ENCODE measurements at places on chromosomes 12 and 14.

DNA sequence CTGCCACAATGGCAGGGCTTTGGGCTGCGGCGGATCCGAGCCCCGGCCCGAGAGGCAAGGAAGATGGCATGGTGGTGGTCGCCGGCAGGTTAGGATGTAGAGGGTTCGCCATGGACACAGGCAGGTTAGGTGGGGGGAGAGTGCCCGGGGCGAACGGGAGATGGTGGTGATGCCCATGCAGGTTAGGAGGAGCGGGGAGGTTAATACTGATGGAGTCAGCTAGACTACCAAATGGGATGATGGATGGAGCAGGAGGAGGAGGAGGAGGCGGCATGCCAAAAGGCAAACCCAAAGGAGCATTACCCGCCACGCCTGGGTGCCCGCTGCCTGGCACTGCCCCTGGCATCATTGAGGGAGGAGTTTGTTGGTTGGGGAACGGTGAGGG is 6.2 kb downstream of the MYL6 start:
- DNase-seq = no peak

GRCh38 chr12:42704810-42705401 is 115.4 kb upstream of the PRICKLE1 start:
- DNase-seq = no peak

DNA sequence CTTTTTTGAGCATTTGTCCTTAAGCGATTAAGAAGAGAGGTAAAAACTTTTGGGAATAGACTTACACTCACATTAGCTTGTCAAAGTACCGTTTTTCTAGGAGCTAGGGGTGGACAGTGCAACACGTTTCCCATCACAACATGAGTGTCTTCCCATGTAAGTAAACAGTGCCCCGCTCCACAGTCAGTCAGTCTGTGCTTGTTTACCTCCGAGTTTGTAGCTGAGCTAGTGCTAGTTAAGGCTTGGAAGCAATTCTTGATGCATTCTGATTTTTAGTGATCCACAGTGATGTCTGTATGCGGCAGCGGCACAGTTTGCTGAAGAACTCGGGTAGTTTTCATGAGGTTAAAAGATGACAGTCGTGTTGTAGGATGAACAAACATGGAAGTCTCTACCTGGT is 941 bp downstream of the ZDHHC17 start:
- no peak for DNase-seq

- DNase-seq = no peak
Measured at GRCh38 chr12:111503116-111503515, 96.0 kb downstream of the ATXN2 start.

DNA sequence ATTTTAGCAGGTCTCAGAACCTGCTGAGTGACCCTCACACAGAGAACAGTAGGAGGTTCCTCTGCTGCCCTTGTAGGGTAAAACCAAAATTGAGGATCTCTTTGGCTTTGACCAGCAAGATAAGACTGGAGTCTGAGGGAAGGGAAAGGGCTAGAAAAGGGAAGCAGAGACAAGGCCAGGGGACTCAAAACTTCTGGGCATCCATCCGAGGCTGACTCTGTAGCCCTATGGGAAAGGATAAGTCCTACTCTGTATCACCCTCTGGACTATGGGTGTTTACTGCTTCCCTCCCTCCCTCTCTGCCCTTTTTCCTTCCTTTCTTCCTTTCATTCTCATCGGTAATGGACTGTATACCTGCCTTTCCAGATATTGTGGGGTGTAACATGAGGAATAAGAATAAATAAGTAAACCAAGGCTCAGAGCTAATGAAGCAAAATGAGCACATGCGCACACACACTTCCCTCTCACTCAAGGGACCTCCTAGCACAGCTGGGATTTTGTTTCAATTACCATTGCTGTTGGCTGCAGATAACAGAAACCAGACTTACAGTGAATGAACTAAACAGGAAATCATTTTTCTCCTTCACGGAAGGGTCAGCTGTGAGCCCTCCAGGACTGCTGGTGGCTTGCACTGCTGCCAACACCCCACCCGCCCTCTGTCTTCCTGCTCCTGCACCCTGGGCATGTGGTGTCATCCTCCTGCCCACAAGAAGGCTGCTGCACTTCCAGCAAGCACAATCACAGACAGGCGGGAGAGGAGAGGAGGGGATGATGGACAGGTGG is 404.4 kb upstream of the CCDC196 start:
- DNase-seq = no peak

GRCh38 chr14:99892406-99892805 is 99.2 kb downstream of the EML1 start:
- no peak for DNase-seq

DNA sequence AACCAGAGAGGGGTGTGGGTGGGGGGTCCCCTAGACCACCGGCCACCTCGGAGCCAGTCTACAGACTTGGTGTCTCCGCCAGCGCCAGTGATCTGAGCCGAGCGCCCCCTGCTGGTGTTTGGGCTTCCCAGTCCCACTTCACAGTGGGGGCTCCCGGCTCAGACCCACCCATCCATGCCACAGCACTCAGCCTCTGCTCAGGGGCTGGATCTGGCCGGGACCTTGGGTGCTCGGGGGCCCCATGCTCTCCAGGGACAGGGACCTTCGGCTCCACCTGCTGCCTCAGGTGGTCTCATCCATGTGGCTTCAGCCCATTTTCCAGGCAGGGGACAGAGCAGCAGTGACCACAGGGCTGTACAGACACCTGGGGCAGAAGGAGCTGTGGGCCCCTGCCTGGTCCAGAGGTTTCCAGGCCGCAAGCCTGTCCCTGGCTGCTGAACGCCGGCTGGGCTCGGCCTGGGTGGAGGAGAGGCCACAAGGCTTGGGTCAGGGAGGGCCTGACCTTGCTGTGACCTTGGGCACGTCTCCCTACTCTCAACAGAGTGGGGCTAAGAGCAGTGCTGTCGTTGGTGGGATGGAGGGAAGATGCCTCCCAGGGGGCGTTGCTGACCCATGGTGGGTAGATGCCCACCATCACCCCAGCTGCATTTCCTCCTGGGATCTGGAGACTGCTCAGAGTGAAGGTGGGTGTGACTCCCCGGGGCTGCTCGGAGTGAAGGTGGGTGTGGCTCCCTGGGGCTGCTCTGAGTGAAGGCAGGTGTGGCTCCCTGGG is 86.3 kb downstream of the KIF26A start:
- no peak for DNase-seq

DNA sequence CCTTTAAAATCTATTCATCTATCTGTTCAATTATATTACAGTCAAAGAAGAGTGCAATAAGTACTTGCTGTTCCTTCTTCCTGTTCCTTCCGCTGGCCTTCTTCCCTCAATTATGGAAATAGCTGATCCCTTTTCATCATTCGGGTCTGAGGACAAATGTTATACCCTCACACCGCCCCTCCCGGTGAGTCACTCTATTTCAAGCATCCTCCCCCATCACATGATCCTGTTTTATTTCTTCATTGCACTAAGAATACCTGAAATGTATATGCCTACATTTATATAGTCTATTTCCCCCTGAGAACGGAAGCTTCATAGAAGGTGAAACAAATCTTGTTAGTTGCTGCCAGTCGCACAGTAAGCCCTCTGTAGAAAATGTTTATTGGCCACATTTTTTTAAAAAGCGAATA is 2.5 kb downstream of the SLC38A1 start:
- DNase-seq = no peak

GRCh38 chr12:44287545-44287944 is 451.7 kb downstream of the TMEM117 start:
- DNase-seq = no peak

DNA sequence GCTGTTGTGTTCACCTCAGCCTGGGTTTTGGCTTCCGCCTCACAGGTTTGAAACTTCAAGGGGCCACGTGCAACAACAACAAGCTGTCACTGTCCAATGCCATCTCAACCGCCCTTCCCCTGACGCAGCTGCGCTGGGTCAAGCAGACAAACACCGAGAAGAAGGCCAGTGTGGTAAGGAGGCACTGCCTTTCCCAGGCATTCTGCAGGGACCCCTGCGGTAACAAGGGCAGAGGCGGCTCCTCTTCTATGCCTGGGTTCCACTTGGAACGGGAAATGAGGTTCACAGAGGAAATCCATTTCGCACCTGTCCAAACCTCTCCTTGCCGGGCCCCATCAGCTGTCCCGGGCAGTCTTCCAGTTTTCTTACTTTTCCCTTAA is 36.8 kb downstream of the HSP90AA1 start:
- no peak for DNase-seq

- DNase-seq = no peak
Measured at GRCh38 chr12:131345521-131346436, 365.1 kb upstream of the SFSWAP start.

DNA sequence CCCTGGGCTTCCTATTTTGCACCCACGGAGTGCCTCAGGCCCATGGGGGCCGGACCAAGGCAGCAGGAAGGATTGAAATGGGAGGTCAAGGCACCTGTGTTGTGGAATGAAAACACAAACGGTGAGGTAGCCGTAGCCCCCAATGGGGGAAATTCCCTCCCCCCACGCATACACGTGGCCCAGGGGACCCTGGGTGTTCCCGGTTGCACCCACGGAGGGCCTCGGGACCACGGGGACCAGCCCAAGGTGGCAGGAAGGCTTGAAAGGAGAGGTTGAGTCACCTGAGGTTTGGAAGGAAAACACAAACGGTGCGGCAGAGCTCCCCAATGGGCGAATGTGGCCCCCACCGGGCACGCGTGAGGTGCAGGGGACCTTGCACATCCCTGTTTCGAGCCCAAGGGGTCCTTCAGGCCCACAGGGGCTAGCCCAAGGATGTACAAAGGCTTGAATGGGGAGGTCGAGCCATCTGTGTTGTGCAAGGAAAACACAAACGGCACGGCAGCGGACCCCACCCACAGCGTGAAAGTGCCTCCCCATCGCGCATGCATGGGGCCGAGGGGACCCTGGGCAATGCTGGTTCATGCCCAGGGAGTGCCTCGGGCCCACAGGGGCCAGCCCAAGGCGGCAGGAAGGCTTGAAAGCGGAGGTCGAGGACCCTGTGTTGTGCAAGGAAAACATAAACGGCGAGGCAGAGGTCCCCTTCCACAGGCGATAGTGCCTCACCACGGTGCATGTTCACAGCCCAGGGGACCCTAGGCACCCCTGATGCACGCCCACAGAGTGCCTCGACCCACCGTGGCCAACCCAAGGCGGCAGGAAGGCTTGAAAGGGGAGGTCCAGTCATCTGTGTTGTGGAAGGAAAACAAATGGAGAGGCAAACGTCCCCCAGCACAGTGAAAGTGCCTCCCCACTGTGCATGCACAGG is 376.7 kb downstream of the ALG10 start:
- DNase-seq = no peak

GRCh38 chr12:99311373-99311772 is 336.2 kb upstream of the GARIN6 start:
- DNase-seq = no peak

- no peak for DNase-seq
Measured at GRCh38 chr14:24092505-24093206, 1.5 kb upstream of the PCK2 start.

GRCh38 chr12:57811028-57811755 is 7.3 kb downstream of the AVIL start:
- no peak for DNase-seq

GRCh38 chr12:33596061-33596460 is 156.4 kb upstream of the SYT10 start:
- no peak for DNase-seq

DNA sequence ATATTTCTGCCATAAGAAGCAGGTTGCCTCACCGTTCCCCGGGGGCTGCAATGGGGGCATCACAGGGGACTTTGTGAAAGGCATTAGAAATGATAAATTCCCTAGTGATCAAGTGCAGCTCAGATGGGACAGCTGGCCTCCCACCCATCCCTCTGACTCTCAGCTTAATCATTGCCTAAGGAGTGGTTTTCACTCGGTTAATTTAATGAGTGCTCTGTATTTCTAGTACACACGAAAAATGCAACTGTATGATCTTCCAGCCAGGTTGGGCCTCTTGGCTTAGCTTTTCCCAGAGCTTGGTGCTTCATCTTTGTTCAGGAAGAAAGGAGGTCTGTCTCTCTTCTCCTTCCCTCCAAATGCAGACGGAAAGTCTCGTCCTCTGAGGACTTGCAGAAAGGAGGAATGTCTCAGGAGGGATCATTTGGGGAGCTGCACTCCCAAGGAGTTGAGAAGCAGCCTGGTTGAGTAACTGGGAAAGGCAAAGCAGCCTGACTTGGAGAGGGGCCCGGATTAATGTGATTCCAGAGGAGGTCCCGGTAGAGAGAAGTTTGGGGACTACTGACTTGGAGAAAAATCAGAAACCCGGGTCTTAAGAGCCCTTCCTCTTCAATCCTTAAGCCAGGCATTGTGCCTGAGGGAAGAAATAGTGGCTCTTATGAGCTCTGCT is 7.2 kb downstream of the CD9 start:
- no peak for DNase-seq

DNA sequence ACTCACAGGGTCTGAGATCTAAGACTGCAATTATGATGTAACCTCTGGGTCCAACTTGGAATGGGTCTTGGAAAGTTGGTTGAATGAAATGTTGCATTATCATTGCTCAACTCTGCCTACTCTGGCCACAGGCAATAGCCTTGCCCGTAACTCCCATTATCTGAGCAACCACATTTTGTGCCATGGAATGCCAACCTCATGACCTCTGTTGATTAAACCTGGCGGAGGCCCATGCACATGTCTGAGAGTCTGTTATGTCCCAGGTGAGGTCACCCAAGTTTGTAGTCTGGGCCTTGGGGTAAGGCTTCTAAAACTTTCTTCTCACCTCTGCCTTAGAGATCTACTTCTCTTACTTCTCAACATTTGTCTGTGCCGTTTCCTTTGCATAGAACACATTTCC is 140.9 kb downstream of the TBX5 start:
- no peak for DNase-seq

DNA sequence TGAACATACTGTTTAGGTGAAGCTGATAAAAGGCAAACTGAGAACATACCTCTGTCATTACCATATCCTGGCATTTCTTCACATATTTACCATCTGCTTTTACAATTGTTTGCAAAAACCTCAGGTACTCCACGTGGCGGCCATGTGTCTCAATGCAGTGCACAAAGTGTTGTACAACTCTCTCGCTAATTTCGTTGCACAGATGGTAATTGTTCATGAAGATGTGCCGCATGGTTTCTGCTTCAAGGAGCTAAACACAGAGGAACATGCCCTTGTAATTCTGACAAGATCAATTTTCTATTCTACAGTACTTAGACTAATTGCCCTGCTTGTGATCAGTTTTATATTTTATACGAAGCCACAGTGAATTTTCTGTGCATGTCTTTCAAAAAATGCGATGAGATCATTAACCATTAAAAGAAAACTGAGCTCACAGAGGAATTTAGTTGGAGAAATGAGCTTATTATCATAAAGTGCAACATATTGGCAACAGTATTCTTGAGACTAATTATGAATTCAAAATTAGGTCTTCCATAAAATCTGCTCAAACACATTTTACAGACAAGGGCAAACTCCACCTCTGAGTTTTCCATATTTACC is 233.8 kb downstream of the ITPR2 start:
- no peak for DNase-seq

DNA sequence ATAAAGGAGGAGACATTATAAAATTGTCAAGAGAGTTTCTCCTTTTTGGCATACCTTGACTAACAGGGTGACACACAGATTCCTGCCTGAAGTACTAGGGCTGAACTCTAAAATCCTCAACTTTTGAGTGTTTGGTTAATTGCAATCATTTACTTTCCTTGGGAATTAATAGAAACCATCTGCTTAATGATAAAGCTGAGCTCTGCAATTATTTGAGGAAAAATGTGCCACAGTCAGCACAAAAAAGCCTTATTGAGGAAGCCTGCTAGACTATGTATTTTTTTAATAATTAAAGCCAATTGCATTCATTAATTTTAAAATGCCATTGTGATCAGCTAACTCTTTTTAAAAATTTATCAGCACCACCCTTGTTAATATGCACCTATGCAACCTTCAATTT is 38.7 kb downstream of the PRICKLE1 start:
- DNase-seq = no peak
